Stimulated activated CD8-positive, alpha-beta memory T cell treated with anti-CD3 and anti-CD28 coated beads, Interleukin-15, amount 100 ng/mL, for 4 hours (primary cell): ENCODE measurements at places on chromosomes 1 and 21.

DNA sequence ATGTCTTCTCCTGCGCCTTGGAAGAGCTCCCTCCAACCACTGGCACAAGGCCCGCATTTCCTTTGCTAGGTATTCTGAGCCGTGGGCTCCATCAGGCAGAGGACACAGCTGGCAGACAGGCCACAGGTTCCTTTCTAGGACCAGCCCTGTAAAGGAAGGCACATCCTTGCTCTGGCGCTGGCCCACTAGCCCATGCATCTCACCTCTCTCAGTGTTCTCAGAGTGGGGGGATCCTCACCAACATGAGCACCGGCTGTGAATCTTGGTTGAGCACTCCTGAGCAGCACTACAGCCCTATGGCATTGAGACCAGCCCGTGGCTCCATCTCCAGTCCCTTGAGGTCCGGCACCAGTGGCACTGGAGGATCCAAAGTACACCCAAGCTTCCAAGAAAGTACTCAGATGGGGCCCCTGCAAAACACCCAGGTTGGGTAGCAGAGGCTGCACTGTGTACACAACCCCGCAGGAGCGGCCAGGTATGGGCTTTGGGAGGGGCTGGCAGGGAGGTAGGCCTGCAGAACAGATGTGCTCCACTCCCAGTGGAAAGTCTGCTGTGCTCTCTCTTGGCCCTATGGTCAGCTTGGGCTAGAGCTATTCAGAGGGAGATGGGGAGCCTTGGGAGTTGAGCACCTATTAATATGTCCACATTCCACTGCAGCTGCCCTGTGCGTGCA lies 47.1 kb upstream of the PLPPR5 start:
- no peak for DNase-seq

GRCh38 chr1:87024936-87025540 lies 110.6 kb downstream of the HS2ST1 start:
- no peak for DNase-seq

DNA sequence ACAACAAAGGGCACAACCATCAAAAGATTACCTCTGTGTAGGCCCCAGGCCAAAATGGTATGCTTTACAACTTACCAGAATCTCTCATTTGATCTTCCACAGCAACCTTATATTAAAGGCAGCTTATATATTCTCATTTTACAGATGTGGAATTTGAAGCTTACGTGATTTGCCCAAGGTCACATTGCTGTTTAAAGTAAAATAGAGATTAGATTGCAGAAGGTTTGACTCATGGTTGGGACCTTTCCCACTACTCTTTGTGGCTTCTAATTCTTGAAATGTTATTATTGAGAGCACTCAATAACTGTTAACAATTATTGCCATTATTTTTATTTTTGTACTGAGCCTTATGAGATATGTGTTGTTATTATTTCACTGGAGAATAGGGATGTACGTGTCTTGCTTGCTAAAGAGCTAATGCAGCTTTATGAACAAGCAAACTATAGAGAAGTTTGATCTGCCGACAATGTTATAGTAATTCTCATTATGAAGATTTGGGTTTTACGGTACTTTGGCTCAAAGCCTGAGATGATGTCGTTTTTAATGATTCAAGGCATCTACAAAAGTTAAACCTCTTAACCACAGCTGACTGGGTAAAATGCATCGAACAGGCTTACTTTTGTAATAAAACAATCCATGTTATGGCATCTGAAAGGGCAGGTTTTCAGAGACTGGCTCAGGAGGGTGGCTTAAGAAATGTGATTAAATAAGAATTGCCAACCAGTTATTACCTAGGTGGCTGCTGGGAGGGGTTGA lies 43.3 kb upstream of the TSNAX start:
- DNase-seq = no peak

GRCh38 chr1:171563675-171564074 lies 58.4 kb upstream of the MYOCOS start:
- no peak for DNase-seq

- no peak for DNase-seq
Measured at GRCh38 chr1:18819986-18820790, 39.3 kb downstream of the TAS1R2 start.

DNA sequence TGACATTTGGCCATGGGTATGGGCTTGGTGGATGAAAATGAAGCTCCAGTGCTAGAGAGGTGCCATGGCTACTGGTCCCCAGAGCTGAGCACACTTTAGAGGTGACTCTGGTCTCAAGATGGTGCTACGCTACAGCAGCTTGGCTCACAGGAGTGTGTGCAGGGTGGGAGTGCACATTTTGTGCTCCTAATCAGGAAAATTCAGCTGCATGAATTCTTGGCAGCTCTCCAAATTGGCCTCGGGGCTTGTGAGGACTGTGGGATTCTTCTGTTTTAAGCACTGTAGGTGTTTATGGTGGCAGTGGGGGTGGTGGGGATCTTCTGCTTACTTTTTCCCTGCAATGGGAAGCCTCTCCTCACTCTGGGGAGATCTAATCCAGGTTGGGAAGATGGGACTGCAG lies 17.3 kb upstream of the TIPRL start:
- DNase-seq = no peak

DNA sequence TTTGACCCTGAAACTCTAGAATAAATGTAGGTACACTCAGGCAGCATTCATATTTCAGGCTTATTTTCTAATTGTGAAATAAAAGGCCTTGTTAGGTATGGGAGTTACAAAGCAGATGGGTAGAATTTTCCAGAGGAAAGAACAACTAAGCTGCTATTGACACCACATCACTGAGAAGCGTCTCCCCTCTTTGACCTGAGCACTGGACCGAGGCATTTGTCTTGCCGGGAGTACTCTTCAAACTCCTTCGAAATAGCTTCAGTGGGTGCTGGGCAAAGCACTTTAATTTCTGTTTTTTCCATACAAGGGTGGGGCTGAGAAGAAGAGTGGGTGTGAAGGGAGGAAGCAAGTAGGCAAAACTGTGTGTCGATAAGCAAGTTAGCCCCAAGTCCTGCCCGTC lies 36.4 kb downstream of the ABCA4 start:
- no peak for DNase-seq

GRCh38 chr1:41162441-41162840 lies 79.7 kb downstream of the SCMH1 start:
- no peak for DNase-seq

- no peak for DNase-seq
Measured at GRCh38 chr21:43703035-43703880, 15.7 kb upstream of the PDXK start.

DNA sequence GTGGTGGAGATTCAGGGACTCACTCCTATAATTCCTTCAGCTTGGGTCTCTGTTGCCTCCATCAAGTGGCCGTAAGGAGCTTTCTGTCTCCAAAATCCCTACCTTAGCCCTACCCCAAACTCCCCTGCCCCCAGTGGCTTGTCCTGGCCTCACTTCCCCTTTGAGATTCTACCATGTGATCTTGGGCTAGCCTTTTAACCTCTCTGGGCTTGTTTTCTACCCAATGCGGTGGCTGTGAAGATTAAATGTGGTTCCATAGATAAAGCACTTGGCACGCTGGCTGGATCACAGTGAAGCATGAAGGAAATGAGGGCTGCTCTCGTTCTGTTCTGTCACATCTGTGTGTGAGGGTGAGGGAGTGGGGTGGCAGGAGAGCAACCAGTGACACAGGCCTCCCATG lies 43.6 kb downstream of the FAAH start:
- no peak for DNase-seq

DNA sequence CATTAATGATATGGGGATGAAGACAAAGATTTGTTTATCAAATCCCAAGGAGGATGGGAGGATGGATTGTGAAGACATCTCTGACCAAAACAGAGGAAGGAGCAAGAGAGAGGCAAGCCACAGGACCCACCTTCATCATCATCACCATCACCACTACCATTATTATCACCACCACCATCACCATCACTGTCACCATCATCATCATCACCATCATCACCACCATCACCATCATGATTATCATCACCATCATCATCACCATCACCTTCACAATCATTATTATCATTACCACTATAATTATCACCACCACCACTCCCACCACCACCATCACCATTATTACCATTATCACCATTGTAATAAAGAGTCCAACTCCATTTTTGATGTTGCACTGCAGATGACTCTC lies 482.5 kb downstream of the PTPRU start:
- no peak for DNase-seq

DNA sequence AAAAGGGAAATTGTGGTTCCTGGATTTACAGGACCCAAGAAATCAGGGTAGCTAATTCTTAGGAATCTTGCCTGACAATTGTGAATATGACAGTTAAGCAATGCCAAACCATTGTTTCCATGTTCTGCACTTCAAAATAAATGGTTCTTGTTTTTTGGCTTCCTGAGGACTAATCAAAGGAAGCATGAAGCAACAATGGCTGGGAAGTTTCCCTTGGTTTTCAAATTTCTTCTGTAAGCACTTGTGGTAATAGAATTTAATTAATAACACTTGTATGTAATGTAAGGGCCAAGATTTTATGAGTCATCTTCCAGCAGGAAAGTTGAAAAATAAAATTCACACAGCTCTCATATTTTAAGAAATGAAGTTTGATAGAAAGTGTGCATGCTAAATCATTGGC lies 31.7 kb downstream of the JAM2 start:
- no peak for DNase-seq

- no peak for DNase-seq
Measured at GRCh38 chr1:146036241-146036964, 14.9 kb upstream of the HJV start.

GRCh38 chr1:227869279-227869842 lies 53.9 kb downstream of the PRSS38 start:
- no peak for DNase-seq

DNA sequence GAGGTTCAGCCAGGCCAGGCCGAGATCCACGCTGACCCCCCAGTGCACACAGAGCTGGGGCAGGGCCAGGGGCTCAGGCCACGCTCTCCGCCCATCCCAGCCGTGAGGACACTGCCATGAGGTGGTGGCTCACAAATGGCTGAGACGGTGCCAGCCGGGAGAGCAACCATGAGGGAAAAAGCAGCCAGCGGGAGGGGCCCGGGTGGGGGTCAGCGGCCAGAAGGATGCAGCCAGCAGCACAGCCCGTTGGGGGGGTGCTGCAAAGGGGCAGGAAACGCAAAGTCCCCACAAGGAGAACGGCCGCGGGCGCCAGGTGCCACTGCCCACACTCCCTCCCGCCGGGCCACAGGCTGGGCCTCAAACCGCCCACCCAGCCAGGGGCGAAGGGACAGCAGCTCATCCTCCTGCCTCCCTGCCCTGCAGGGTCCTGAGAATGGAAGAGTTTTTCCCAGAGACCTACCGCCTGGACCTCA lies 8.3 kb downstream of the TTLL10 start:
- DNase-seq = no peak

- no peak for DNase-seq
Measured at GRCh38 chr1:201911826-201912571, 23.3 kb downstream of the SHISA4 start.

- no peak for DNase-seq
Measured at GRCh38 chr1:1614204-1614953, 921 bp upstream of the MIB2 start.

DNA sequence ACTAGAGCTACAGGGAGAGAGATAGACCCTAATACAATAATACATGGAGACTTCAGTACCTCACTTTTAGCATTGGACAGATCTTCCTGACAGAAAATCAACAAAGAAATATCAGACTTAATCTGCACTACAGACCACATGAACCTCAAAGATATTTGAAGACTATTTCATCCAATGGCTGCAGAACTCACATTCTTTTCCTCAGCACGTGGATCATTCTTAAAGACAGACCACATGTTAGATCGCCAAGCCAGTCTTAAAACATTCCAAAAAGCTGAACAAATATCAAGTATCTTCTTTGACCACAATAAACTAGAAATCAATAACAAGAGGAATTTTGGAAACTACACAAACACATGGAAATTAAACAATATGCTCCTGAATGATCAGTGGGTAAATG lies 576.0 kb downstream of the KIF26B start:
- no peak for DNase-seq

GRCh38 chr1:227434808-227435444 lies 116.6 kb upstream of the CDC42BPA start:
- no peak for DNase-seq

GRCh38 chr1:12052008-12052573 lies 11.0 kb upstream of the TNFRSF8 start:
- no peak for DNase-seq

DNA sequence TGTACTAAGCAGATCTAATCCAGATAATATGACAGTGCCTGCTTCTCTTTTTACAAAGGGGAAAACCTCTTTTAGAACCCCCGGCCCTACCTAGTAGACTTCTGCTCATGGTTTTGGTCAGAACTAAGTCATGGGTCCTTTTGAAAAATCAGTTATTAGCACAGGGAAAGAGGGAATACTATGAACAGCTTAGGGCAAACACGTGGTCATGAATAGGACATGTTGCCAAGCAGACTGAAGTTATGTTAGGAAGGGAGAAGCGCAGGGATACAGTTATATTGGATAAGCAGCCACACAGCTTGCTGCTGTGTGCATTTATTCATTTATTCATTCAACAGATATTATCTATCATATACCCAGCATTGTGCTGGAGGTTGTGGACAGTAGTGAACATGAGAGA lies 25.3 kb upstream of the IGSF3 start:
- DNase-seq = no peak

DNA sequence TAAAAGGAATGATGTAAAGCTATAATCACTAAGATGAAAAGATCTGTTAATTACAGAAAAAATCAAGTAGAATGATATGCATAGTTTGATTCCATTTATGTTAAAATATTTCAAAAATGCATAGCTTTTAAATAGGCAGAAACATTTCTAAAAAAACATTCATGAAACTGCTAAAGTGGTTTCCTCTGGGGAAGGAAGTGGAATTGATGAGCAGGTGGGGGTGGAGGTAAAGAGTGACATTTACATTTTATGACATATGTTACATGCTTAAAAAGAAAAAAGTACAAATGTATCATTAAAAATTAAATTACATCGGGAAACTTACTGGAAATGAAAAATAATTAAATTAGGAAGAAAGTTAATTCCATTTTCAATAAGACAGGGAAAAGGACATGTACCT lies 42.8 kb upstream of the JAK1 start:
- DNase-seq = no peak

DNA sequence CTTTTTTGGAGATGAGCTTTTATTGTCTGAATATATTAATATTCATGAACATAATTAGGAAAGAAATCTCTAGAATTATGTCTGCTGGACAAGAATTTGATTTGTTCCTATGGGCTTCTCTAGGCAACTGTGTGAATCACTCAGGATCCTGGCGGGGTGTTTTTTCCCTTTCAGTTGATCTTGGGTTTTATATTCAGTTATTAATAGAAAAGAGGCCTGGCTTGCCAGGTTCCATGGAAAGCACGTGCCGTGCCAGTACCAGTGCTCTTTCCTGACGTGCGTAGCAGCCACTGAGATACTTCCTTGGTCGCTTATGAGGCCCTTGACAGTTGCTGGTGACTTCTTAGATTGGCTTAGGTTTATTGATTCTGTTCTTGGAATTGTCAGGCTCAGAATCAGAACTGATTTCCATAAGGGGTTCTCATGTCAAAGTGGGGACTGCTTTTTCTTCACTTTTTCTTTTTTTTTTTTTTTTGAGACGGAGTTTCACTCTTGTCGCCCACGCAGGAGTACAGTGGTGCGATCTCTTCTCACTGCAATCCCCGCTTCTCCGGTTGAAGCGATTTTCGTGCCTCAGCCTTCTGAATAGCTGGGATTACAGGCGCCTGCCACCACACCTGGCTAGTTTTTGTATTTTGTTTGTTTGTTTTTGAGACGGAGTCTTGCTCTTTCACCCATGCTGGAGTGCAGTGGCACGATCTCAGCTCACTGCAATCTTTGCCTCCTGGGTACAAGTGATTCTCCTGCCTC lies 48.7 kb upstream of the KIF1B start:
- no peak for DNase-seq

GRCh38 chr1:81430236-81430938 lies 370.3 kb upstream of the ADGRL2 start:
- DNase-seq = no peak
